Muscle of arm (tissue), 14 donors: ENCODE measurements at places on chromosomes 4 and X. TPM values are rescaled to one million over a fixed set of nuclear protein-coding genes. Genes with fewer than 3 reads are reported as not detected.

The SOWAHD gene
- 0.57 TPM for polyA plus RNA-seq

The ARR3 gene
- 0.36 TPM for polyA plus RNA-seq

DNA sequence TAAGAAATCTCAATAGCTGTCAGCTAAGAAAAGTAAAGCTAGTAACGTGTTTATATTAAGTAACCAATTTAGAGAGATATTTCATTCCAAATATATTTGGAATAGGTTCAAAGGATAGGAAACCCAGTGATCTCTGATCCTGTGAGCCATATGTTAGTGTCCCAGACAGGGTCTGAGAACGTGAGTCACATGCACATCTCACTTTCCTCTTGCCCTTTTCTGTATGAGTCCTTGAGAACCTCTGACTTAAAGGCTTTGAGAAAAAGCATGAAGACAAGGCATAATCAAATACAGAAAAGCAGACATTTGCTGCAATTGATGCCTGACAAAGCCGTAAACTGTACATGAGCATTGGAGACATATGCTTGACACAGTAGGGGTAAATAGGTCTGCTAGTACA, 655.1 kb upstream of the ADGRL3 start:
- DNase-seq = no peak

DNA sequence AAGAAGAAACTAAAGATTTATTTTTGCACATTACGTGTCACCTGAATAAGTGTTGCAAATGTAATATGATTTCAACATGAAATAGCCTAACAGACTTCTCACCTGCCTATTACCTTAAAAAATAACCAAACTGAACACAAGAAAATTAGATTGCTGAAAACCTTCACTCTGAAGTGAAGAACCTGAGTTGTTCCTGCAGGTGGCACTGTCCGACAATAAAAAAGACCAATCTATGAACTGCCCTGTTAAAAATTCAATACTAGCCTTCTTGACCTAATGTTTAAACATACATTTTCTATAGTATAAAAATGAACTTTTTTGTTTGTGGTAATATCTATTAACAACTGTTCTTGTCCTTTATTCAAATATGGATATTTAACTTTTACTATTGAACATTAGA, 69.2 kb upstream of the PNPLA4 start:
- DNase-seq = peak; percentile 48

DNA sequence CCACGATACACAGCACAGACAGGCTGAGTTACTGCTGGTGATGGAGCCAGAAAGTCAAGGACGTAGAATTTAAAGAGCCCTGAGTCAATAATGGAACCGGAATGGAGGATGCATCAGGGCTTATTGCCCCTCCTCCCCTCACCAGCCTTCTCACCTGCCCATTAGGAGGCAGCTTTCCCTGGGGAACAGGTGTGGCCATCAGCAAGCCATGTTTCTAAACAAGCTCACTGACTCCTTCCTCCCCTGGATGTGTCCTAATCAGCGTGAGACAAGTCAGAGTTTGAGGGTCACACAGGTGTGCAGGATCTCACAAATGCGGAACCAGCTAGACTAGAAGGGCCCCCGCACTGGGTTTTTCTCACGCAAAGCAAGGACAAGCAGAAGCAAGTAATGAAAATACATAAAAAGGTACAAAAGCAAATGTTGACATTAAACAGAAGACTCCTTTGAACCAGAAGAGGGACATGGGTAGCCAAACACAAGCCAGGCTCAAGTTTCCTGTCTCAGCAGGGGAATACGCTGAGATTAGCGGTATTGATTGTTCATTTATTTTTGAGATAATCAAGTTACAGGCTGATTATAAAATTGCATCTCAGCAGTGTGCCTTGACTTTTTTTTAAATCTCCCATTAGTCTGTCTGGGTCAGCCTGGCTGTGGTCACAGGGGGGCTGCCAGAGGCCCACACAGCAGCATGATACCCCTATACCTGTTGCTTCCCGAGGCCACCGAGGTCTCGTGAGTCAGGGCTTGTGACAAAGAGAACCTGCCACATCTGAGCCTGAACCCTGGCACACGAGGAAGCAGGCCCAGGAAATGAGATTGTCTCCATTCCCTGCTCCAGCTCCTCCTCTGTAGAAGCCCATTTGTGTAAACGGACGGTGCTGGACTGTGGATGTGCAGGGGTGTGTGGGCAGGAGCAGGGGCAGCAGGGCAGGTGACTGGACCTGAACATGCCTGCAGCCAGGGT, 37.4 kb downstream of the CCKAR start:
- DNase-seq = no peak

DNA sequence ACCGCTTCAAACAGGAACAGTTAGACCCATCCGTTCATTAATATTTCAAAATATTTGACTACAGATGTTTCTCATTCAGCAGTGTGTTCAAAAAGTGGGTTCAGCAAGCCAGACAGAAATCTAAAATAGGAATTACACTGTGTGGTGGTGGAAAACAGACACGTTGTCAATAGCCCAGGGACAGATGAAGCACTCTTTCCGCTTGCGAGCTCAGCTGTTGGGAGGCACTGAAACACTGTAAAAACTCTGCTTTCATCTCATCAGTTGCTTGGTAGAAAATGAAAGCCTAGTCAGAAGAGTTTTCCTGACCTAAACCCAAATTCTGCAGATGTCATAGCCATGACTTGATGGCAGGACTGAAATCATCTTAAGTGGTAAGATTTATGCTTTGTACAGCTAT, 38.5 kb downstream of the LRP2BP start:
- DNase-seq = peak; percentile 71

DNA sequence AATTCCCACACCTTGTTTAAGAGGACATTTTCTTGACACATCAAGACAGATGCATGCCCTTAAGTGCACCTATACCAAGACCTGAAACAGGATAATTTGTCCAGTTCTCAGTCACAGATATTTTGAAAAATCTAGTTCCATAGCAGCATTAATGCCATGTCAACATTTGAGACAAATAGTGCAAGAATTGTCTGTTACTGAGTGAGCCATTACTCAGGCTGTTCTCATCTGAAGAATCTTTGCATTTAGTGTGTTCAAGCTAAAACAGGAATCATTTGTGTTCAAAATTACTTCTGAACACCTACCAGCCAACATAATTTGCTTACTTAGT, 354.9 kb downstream of the KCNIP4 start:
- DNase-seq = no peak

DNA sequence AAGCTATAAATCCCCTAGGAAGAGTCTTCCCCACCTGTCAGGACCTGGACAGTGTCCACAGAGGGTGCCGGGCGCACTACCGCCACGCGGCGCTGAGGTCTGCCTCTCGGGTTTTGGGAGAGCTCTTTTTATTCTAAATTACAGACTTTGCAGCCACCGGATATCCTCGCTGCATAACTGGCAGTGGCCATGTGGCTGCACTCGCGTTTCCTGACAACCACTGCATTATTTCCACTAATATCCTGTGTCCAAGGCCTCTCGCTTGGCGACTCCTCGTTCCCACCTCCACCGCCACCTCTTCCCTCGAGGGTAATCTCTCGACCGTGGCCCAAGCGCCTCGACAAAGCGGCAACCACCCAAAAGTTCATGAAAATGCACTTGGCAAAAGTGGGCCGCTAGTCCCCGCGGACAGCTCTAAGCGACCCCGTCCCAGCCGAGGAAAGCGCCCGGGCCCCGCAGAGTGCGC, 512 bp upstream of the TMEM131L start:
- peak; percentile 66 for DNase-seq

DNA sequence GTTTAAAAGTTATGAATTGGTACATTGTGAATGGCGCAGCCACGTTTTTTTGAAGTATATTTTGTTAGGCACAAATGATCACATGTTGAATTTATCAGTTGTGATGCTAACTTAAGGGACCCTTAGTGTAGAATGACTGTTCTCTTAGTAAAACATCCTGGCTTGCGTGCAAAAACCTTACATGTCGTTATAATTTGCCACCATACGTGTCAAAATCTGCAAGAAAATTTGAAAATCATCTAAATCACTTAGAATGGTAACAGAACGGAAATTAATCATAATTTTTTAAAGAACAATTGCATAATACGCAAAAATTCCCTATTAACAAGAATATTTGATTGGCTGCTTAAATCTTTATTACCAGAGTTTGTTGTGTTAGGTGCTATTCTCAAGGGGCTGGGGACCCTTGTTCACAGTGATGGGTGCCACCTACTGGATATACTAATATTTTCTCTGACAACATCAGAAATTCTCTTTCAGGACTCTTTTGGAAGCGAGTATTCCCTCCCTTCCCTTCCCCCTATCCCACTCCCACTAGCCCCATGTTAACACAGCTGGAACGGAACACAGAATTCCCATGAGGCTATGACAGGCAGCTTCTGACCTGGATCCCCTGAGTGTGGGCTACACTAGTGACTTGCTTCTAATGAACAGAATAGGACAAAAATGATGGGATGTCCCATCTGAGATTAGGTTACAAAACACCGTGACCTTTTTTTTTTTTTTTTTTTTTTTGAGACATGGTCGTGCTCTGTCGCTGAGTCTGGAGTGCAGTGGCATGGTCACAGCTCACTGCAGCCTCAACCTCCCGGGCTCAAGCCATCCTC, 71.8 kb downstream of the SUPT20HL2 start:
- peak; percentile 38 for DNase-seq

DNA sequence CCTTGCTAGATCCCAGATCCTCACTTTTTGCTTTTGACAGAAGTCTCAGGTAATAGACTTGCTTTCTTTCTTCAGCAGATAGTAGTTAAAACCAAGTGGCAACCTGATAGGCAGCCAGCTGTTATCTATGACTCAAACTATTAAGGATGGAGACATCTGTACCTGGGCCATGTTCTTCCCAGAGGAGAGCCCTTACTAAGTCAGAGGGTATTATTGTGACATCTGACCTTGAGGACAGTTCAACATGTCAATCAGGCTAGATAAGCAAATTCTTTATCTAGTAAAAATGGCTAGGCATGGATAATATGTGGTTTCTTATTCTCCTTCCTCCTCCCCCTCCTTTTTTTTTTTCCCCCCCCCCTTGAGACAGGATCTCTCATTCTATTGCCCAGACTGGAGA, 39.2 kb downstream of the TRIM2 start:
- no peak for DNase-seq

DNA sequence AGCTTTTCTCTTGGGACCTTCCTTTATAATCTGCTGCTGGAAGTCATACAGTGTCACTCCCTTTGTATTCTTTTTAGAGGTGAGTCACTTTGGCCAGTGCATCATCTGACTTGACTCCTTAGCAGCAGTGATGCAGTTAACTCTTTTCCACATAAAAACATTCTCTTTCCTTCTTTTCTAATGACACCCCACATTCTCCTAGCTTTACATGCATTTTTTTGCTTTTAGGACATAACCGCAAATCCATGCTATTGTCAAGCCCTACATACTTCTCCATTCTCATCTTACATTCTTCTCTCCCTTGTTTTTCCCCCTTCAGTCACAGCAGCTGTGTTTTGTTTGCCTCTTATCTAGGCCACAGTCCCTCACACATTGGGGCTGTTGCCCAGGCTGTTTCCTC, 55.1 kb downstream of the ZNF330 start:
- DNase-seq = no peak

DNA sequence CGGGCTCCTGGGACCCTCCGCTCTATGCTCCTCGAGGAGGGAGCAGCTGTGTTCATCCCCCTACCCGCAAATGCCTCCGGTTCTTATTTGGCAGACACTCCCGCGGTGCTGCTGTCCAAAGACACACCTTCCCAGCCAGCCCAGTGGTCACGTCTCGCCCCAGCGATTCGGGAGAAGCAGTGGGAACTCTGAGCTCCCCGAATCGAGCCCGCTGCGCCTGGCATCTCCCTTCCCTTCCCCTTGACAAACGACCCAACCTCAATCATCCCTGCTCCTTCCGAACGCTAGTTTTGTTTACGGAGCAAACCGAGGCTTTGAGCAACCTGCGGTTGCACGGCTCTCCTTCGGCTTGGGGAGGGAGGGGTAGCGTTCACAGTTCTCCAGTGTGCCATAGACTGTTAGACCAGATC, 317 bp upstream of the FRMPD4 start:
- no peak for DNase-seq

DNA sequence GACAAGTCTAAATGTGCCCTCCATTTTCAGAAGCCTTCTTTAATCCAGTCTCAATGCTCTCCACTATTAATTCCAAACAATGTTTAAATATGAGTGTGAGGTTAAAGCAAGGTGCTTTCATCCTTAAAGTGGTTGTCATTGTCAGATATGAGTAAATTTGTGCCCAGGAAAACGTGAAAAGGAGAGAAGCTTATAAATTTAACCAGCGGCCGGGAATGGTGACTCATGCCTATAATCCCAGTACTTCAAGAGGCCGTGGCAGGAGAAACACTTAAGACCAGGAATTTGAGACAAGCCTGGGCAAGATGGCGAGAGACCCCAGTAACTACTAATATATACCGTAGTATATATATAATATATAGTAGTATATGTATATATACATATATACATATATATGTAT, 270.0 kb downstream of the ARHGAP24 start:
- DNase-seq = no peak
